ENCODE measurements at places on chromosomes 11 and 22.

GRCh38 chr11:23730307-23730998 lies 766.4 kb upstream of the LUZP2 start:
- no peak for DNase-seq

- DNase-seq, result no peak
These were observed 252.9 kb downstream of the ETS1 start for GRCh38 chr11:128334311-128335044.

GRCh38 chr11:124884340-124884739 lies 13.3 kb downstream of the ROBO4 start:
- DNase-seq, result no peak

DNA sequence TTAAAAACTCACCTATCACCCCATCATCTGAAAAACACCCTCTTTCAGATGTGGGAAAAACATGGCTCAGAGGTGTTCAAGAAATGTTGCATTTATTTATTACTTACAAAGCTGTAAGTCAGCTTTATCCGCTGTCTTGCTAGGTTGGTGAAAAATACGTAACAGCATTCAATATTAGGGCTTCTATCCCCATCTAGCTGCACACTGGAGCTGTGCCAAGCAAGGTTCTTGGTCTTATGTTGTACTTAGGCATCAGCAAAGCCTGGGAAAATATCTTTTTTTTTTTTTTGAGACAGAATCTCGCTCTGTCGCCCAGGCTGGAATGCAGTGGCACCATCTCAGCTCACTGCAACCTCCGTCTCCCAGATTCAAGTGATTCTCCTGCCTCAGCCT lies 7.5 kb downstream of the SERPING1 start:
- no peak for DNase-seq

DNA sequence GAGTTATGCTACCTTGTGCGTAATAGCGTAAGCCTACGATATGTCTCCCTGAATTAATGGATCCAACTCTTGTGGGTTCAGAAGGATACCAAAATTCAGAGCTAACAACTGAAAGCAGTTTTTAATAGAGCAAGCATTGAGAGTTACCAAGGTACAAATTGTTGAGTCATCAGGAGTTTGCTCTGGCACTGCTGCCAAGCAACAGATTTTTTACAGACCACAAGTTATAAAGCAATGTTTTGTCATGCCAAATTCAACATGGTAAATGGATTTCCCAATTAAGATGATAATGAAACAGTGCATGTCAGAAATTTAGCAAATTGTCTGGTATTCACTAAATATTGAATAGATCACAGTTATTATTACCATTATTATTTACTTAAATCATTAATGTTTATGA lies 295.6 kb downstream of the NELL1 start:
- no peak for DNase-seq

GRCh38 chr11:63839508-63840355 lies 822 bp downstream of the MARK2 start:
- no peak for DNase-seq

DNA sequence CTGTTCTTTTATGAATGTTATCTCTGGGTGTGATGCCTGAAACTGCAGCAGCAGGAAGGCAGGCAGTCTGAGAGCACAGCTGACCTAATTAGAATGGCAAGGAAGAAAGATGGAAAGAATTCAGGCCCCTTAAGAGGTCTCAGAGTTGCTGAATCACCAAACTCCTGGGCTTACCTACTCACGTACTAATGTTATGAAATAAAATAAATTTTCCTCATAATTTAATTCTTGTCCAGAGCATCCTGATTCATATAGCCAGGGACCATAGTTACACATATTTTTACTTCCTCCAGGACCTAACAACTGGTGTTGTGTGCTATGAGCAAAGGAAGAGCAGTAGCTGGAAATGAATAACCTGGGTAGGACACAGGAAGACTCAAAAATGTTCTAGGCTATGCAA lies 41.9 kb downstream of the SNX19 start:
- DNase-seq, result no peak

DNA sequence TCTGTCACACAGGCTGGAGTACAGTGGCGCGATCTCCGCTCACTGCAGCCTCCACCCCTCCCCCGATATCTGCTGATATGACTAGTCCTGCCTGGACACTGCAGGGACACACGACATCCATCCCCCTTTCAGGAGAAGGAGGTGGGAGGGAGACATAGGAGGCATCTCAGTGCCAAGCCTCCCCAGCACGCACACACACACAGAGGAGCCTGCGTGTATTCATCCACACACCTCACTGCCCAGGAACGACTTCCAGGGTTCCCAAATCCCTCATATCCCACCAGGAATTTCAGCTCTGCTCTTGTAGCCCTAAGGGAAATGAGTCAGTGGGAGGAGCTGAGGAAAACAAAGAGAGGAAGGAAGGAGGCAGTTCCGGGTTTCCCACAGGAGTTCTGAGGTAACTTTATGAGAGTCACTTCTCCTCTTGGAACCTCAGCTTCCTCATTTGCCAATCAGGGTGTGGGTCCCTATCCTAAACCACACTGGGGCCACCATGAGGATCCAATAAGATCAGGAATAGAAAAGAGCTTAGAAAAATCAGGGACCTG lies 37.2 kb upstream of the ACER3 start:
- no peak for DNase-seq

DNA sequence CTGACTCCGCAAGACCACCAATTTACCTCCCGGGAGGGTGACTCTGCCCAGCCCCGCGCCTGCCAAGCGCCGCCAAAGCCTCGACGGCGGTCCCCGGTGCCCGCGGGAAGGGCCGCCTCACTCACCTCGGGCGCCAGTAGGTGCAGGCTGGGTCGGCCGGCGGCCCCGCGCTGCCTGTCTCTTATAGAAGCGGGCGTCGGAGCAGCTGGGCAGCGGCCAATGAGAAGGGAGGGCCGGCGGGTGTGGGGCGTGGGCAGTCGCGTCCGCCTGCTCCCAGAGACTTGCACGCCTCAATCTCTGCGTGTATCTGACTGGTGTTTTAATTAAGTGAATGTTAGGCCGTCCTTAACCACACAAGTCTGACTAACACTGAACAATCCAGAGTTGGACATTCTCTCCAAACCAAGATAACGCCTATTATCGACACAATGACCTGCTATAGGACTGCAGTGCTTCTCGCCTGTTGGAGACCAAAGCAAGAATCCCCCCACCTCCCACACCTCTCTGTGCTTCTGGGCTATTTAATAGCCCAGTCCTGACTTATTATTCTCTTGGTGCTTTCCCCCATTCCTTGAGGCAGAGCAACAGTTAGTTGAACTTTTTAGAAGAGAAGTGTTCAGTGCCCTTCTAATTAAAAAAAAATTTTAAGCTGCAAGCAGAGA lies at the start of gene TPH1:
TPH1 (minus strand) TSS at position 154 of the 662 bp plus-strand sequence. CDS start 5,507 bp downstream, outside the sequence.
- DNase-seq, result no peak

DNA sequence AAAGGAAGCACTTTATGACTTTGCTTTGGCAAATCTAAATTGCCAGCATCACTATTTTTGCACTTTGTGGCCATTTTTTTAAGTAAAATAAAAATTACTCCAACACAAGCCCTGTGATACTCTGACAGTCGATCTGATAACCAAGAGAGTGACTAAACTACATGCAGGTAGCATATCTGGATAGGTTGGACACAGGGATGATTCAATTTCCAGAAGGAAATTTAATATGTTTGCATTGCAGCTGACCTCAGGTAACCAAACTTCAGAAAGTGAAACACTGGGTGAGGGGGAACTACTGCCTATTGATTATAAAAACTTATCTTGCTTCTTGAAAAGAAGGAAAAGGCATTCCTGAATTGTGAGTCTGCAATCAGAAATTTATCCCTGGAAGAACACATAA lies 13.9 kb downstream of the OR5B3 start:
- DNase-seq, result no peak

- no peak for DNase-seq
These were observed 6.7 kb downstream of the TAF1D start for GRCh38 chr11:93734427-93735222.

GRCh38 chr11:59011655-59012397 lies 72.5 kb downstream of the GLYATL1 start:
- DNase-seq, result no peak
